ENCODE measurements at places on chromosomes 7 and 10.

GRCh38 chr10:73818402-73818801 lies 7.0 kb upstream of the NDST2 start:
- no peak for DNase-seq

- no peak for DNase-seq
Observed at GRCh38 chr10:112280205-112280921, 2.8 kb upstream of the TECTB start.

GRCh38 chr10:26314265-26315013 lies 97.9 kb downstream of the GAD2 start:
- DNase-seq, result no peak

DNA sequence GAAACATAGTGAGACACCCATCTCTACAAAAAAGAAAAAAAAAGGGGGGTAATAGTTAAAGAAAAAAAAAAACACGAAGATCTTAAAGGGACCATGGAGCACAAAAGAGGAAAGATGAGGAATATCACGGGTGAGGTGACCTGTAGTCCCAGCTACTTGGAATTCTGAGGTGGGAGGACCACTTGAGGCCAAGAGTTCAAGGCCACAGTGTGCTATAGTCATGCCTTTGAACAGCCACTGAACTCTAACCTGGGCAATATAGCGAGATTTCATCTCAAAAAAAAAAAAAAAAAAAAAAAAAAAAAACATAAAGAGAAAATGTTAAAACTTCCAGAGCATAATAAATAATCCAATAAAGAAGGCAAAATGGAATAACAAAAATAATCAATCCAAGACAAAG lies 23.6 kb downstream of the AKR1D1 start:
- DNase-seq, result no peak

DNA sequence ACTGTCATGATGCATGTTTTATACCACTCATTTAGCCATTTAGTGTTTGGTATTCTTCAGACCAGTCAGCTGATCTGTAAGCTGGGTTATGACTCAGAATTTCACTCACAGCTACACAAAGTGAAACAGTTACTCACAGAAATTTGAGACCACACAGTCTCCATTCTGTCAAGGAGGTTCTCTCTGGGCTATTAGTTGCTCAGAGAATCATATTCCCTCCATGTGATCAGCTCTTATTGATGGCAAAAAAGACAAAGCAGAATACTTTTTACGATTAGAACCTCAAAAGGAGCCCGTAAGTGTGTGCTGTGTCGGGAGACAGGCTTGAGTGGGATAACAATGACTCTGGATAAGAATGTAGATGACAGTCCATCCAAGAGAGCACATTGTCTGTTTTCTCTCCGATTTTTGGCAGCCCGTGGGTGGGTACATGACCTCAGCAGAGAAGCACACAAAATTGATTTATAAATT lies 277.6 kb upstream of the SORCS1 start:
- no peak for DNase-seq

- DNase-seq, result no peak
Observed at GRCh38 chr7:140752533-140752932, 56.0 kb downstream of the NDUFB2 start.

GRCh38 chr10:3803927-3804741 lies 19.1 kb upstream of the KLF6 start:
- DNase-seq, result no peak

DNA sequence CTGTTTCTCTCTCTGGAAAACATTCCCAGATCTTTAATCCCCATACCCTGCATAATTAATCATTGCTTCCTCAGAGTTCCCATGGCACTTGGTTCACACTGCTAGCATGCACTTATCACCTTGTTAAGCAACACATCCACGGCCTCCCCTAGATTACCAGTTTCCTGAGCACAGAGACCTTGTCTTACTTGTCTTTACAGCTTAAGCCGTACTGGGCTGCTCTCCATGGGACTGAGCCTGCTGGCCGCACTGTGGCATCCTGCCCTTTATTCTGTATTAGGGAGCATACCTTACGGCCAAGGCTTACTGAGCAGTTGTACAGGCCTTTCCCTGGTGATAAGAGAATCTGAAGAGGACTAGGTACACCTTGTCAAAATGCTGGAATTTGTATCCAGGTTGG lies 190.2 kb downstream of the REEP3 start:
- DNase-seq, result no peak

DNA sequence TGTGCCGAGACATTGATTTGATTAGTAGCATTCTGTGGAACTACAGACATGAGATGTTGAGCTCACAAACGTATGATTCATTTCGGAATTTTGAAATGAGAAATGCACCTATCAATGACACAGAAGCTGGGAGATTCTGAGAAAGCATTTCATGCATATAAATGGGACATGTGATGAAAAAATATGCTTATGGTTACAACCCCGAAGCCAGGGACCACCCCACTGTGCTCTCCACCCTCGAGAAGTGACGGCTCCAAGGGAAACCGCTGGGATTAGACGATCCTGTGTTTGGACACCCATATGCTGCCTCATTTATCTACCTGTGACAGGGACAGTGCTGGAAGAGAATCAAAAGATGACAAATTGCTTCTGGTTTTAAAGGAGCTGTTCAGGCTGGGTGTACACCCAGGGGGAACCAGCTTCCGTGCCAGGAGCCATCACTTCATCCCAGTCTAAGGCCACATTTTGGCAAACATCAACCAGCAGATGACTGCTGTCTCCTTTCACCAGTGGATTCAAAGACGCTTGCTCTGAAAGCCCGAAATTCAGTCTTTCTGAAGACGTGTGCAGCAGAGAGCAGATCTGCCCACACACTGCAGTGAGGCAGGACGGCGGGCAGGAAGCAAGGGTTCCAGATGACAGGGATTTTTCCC lies 109.9 kb downstream of the ATXN7L1 start:
- DNase-seq, result no peak

GRCh38 chr10:25014579-25014978 lies 1.4 kb downstream of the ENKUR start:
- no peak for DNase-seq

GRCh38 chr7:2052657-2053048 lies 180.1 kb downstream of the MAD1L1 start:
- DNase-seq, result no peak

DNA sequence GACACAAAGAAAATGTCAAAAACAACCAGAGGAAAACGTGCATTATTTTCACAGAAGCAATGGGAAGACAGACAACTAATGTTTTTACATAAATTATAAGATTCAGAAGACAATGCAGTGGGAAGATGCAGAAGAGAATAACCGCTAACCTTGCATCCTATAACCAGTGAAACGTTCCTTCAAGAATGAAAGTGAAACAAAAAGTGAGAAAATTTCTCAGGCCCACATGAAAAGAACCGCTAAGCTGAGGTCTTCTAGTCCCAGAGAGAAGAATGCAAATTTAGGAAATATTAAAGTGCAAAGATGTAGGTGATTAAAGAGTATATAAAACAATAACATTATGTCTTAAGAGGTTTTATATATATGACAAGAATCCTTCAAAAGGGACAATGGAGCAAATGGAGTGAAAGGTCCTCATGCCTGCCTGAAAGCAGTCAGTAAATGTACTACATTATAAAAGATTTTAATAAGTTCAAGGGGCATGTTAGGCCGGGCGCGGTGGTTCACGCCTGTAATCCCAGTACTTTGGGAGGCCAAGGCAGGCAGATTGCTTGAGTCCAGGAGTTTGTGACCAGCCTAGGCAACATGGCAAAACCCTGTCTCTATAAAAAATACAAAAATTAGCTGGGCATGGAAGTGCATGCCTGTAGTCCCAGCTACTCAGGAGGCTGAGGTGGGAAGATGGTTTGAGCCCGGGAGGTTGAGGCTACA lies 43.1 kb upstream of the DDC start:
- no peak for DNase-seq

GRCh38 chr7:47256016-47256415 lies 325.9 kb downstream of the TNS3 start:
- no peak for DNase-seq

- DNase-seq, result no peak
Observed at GRCh38 chr7:105797652-105798051, 78.7 kb downstream of the ATXN7L1 start.

- DNase-seq, result no peak
Observed at GRCh38 chr7:32415936-32416335, 74.2 kb downstream of the LSM5 start.

DNA sequence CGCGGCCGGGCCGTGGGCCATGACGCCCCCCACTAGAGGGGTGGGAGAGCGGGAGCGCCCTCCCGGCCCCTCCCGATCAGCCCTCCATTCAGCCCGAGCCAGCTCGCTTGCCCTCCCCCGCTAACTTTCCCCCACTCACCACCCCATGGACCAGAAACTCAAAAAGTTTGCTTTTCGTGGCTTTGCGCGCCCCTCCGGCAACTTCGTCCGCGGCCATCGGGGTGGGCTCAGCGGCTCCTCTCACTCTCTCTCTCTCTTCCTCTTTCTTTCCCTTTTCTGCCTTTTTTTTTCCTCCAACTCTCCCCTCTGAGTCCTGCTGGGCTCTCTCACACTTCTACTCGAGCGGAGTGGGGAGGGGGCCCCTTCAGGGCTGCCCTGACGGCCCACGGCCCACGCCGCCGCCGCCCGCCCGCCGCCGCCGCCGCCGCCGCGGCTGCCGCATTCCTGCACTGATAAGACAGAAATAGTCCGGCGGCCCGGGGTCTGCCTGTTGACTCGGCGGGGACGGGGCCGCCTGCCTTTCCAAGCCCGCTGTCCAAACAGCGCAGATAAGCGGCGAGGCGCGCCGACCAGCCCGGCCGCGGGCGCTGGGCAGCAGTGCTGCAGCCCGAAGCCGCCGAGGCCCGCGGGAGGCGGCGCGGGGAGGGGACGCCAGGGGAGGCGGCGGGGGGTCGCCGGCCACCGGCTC lies at the start of gene SMARCD3:
SMARCD3 (minus strand) TSS at position 349 of the 688 bp plus-strand sequence; CDS start at position 217, 132 bp downstream.
- no peak for DNase-seq

GRCh38 chr10:71611131-71611530 lies 108.4 kb downstream of the C10orf105 start:
- no peak for DNase-seq

DNA sequence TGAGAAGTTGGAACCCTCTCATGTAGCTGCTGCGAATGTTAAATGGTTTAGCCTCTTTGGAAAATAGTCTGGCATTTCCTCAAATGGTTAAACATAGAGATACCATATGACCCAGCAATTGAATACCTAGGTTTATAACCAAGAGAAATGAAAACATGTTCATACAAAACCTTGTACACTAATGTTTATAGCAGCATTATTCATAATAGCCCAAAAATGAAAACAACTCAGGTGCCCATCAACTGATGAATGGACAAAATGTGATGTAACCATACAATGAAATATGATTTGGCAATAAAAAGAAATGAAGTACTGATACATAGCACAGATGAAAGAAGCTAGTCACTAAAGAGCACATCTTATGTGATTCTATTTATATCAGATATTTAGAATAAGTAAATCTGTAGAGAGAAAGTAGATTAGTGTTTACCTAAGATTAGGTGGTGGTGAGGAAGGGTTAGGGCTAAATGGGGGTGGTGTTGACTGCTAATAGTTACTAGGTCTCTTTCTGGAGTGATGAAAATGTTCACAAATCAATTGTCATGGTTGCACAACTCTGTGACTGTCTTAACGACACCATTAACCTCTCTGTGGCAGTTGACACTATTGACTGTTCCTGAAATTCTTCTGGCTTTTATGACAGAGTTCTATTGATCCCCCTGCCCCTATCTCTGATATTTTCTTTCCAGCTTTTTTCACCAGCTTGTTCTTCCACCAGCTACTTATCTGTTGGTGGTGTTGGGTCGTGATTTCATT lies 35.2 kb downstream of the VCL start:
- DNase-seq, result no peak

- DNase-seq, result no peak
Observed at GRCh38 chr7:129147731-129148130, 3.2 kb downstream of the TSPAN33 start.

GRCh38 chr10:19556666-19557065 lies 259.6 kb upstream of the PLXDC2 start:
- DNase-seq, result no peak

- no peak for DNase-seq
Observed at GRCh38 chr7:47093320-47094234, 488.3 kb downstream of the TNS3 start.

GRCh38 chr7:84668116-84668515 lies 473.5 kb upstream of the SEMA3A start:
- DNase-seq, result no peak
